ENCODE measurements at places on chromosomes 4 and X. TPM values are rescaled to one million over a fixed set of nuclear protein-coding genes. Genes with fewer than 3 reads are reported as not detected.

The ATP2B3 gene
- total RNA-seq, result not detected

The GLUD2 gene
- 1.8 TPM for total RNA-seq

The LRIT3 gene
- total RNA-seq, result under 0.01 TPM

The RHOXF2B gene
- not detected for total RNA-seq

The BANK1 gene
- total RNA-seq, result 0.32 TPM

The BEX2 gene
- 0.60 TPM for total RNA-seq

The ITM2A gene
- total RNA-seq, result 2.1 TPM

The GALNT7 gene
- 9.8 TPM for total RNA-seq

The ARL9 gene
- 0.95 TPM for total RNA-seq

The SLC6A14 gene
- total RNA-seq, result 0.17 TPM

The ERCC6L gene
- total RNA-seq, result 0.09 TPM

The CTAG2 gene
- total RNA-seq, result not detected

The KLHL34 gene
- not detected for total RNA-seq

The FAAH2 gene
- total RNA-seq, result 0.47 TPM

The HAUS3 gene
- 5.4 TPM for total RNA-seq

The PPARGC1A gene
- total RNA-seq, result 0.69 TPM

The FAM149A gene
- total RNA-seq, result 5.7 TPM

The GIMD1 gene
- not detected for total RNA-seq

The TBC1D9 gene
- 22.8 TPM for total RNA-seq

The BBS12 gene
- 5.9 TPM for total RNA-seq

The RAB9B gene
- 1.1 TPM for total RNA-seq

The DMD gene
- total RNA-seq, result 0.26 TPM

The EPGN gene
- total RNA-seq, result 0.32 TPM

The PACRGL gene
- 16.5 TPM for total RNA-seq

The GK gene
- total RNA-seq, result 21.6 TPM

The MAGEA4 gene
- not detected for total RNA-seq

The TMEM150C gene
- total RNA-seq, result under 0.01 TPM

The SHROOM2 gene
- total RNA-seq, result under 0.01 TPM

The AP1AR gene
- 19.9 TPM for total RNA-seq
